Ovary (tissue), 10 donors: ENCODE measurements at places on chromosomes 1 and 21. TPM values are rescaled to one million over a fixed set of nuclear protein-coding genes. Genes with fewer than 3 reads are reported as not detected.

The RXFP4 gene
- not detected for polyA plus RNA-seq

DNA sequence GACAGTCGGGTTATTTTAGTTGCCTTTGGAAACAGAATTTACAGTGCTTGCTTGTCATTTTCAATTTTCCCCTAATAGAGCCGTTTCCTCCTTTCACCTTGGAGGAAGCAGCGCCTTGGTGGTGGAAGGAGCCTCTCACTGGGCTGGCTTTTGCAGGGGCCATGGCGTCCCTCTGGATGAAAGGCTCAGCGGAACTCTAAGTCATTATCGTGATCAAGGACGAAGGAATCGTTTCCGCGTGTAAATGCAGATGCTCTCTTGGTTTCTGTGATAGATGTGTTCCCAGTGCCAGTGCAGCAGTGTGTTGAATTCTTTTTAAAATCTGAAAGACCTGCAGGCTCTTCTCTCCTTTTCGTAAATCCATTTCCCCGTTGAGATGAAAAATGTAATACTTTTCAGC is 126.2 kb upstream of the LMO4 start:
- DNase-seq, result no peak

The JAM2 gene
- 23.7 TPM for polyA plus RNA-seq

The AIM2 gene
- not detected for polyA plus RNA-seq

The TMEM200B gene
- polyA plus RNA-seq, result 22.6 TPM

DNA sequence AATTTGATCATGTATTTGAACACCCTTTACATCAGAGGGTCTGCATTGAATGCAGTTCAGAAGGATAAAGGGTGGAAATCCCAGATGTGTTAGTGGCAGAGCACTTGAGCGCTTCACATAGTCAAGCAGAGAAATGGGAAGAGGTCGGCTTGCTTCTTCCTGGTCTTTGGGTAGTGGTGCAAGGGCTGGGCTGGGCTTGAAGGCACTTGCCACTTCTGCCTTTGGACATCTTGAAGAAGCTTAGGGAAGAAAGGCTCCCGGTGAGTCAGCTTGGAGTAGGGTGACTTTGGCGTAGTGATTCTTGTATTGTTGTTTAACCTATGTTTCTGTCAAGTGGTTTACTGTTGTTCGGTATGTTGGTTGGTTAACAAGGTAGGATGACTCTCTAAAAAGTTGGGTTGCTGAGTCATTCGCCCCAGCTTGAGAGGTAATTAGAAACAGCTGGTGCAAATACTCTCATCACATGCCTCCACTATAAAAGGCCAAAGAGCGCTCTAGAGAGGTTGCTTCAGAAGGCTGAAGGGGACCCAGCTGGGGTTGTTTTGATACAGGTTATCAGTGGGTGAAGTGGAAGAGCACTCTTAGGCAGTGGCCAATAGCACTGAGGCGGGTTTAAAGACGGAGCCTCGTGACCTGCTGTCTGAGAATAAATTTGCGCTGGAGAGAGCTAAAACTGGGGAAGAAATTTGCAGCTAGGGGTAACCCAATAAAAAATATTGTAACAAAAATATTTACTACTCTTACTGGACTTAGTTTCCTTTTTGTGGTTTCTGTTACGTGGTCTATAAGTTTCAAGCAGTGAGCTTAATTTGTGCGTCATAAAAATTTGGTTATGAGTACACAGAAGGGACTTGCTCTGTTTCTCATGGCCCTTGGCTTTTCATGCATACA is 1.4 kb downstream of the BACH1 start:
- peak; percentile 22 for DNase-seq

The CDC42SE1 gene
- 26.0 TPM for polyA plus RNA-seq

The ACKR1 gene
- polyA plus RNA-seq, result 41.9 TPM

GRCh38 chr1:203931953-203932352 is 70.6 kb downstream of the SNRPE start:
- DNase-seq, result no peak

DNA sequence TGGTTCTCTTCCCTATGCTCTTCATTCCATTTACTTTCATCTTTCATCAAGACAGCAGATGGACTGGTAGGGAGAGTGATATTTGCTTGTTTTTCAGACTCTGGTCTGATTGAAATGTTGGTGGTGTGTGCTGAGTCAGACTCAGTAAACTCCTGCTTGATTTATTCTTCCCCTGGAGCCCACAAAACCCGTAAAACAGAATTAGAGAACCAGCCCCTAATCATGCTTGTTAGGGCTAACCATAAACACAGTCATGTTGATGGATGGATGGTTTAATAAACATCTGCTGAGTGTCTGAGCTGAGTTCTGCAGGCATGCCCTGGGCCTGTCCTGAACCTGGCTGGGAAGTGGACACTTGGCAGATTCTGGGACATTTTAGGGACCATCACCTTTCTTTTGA is 24.8 kb downstream of the NOS1AP start:
- DNase-seq, result no peak

The BSDC1 gene
- polyA plus RNA-seq, result 60.7 TPM

The DEPDC1 gene
- polyA plus RNA-seq, result 0.42 TPM

DNA sequence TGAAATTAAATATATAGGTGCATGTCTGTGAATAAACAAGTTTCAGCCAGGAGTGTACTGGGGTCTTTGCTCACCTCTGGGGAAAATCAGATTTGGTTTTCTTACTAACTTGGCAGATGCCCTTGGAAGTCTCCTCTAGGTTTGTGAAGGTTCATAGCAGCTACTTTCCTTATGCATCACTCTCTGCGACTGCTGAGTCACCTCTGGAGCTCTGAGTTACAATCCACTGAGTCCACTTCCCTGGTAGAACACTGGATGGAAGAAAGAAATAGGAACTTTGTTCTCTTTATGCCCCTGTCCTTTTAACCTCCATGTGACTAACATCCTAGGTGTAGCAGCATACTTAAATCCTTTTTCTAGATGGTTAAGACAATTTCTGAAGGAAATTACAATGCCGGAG is 4.4 kb upstream of the FASLG start:
- no peak for DNase-seq

The AMPD1 gene
- polyA plus RNA-seq, result 1.8 TPM

DNA sequence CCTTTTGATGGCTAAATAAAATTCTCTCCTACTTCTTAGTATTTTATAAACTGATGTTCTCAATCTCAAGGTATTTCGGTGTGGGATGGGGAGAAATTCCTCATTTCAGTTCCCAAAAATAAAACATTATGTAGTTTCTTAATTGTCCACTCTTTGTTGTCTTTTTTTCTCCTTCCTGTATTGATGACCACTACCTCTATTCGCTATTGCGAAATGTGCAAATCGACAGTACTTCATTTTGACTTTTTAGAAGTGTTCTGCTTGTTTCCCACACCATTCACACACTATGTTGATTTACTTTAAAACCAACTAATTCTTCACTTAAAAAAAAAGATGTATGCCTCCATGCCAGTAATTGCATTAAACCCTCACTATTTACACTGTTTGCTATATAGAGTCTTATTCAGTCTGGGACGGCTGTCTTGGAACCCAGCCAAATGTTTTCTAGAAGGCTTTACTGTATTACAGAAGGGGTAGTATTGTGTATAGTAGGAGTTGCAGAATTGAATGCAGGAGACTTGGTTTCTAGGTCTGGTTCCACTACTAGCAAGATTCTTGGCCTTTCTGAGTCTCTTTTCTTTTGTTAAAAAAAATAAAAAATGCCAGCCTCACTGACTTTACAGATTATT is 5.6 kb downstream of the RNF2 start:
- no peak for DNase-seq
